Daoy (cell line): ENCODE measurements at places on chromosomes 12 and 14. TPM values are rescaled to one million over a fixed set of nuclear protein-coding genes. Genes with fewer than 3 reads are reported as not detected.

Gene FBXL14
- total RNA-seq, result 12.6 and 15.4 TPM in 2 replicates

Gene OR4K1
- not detected in 2 replicates for total RNA-seq

Gene TMTC2
- total RNA-seq, result 1.0 and 1.3 TPM in 2 replicates

Gene PIK3C2G
- not detected in 2 replicates for total RNA-seq

Gene KCNC2
- total RNA-seq, result not detected in 2 replicates

Gene TMEM233
- 1.8 and 2.7 TPM in 2 replicates for total RNA-seq

Gene OR6C6
- not detected in 2 replicates for total RNA-seq

Gene RHOJ
- total RNA-seq, result 6.0 and 9.5 TPM in 2 replicates

Gene MANSC1
- total RNA-seq, result 0.06 and 1.5 TPM in 2 replicates

Gene LRP1-AS
- total RNA-seq, result not detected in 2 replicates

Gene TRHDE
- total RNA-seq, result 7.9 and 10.7 TPM in 2 replicates
